ENCODE measurements at places on chromosomes 7 and 10. TPM values are rescaled to one million over a fixed set of nuclear protein-coding genes. Genes with fewer than 3 reads are reported as not detected.

The TRIP6 gene
- 74.4 TPM for total RNA-seq

The MMRN2 gene
- 65.9 TPM for total RNA-seq

DNA sequence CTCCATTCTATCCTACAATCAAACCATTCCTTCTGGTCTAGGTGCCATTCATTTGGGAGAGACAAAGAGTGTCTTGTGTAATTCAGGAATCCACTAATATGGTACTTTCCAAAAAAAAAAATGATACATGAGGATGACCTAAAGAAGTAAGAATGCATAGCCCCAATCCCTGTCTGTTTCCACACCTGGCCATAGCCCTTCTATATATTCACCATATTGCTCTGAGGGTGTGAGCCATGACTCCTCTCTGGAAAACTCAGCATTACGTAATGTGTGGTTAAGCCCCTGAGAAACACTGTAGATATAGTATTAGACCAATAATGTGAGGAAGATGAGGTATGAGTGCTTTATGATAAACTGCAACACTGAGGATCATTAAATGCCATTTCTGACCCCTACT is 592.7 kb downstream of the INHBA start:
- no peaks in the 10 kb centered on the region for H3K27me3 ChIP-seq
- no peak overlapping the region for H3K4me3 ChIP-seq
- H3K36me3 ChIP-seq: no peaks in the 10 kb centered on the region
- H3K27ac ChIP-seq: no peak overlapping the region
- DNase-seq: no peak
- H3K4me1 ChIP-seq: no peaks in the 10 kb centered on the region

DNA sequence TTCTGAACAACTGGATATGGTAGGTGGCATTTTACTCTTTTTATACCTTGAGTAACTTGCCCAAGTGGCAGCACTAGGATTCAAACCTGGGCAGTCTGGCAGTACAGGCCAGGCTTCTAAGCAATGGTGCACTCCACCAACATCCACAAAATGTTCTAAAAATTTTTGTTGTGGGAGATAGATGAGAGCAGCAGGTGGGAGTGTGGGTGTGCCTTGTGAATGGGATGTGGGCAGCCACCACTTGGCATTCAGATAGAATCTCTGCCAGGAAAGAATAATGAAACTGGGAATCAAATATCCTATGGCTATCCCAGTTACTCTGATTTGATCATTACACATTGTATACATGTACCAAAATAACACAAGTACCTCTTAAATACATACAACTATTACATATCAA is 810.7 kb downstream of the MAGI2 start:
- no peak overlapping the region for H3K27ac ChIP-seq
- H3K27me3 ChIP-seq: no peaks in the 10 kb centered on the region
- H3K36me3 ChIP-seq: no peaks in the 10 kb centered on the region
- no peak overlapping the region for H3K4me3 ChIP-seq
- H3K4me1 ChIP-seq: no peaks in the 10 kb centered on the region

The HTR5A gene
- not detected for total RNA-seq

The ACSM6 gene
- total RNA-seq: not detected

The UBE2H gene
- total RNA-seq: 107 TPM

The SRRM3 gene
- 1.0 TPM for total RNA-seq

- H3K4me1 ChIP-seq: no peaks in the 10 kb centered on the region
- no peaks in the 10 kb centered on the region for H3K36me3 ChIP-seq
- H3K27ac ChIP-seq: no peak overlapping the region
- DNase-seq: no peak
- H3K27me3 ChIP-seq: no peaks in the 10 kb centered on the region
Measured at GRCh38 chr7:40784176-40784575, 649.4 kb downstream of the SUGCT start.

The GHRHR gene
- not detected for total RNA-seq

The PCLO gene
- total RNA-seq: 12.0 TPM

DNA sequence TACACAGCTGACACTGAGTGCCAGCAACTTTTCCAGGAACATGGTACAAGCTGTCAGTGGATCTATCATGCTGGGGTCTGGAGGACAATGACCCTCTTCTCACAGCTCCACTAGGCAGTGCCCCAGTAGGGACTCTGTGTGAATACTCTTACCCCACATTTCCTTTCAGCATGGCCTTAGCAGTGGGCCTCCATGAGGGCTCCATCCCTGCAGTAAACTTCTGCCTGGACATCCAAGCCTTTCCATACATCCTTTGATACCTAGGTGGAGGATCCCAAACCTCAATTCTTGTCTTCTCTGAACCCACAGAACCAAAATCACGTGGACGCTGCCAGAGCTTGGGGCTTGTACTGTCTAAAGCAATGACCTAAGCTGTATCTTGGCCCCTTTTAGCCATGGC is 116.8 kb downstream of the IQUB start:
- H3K27me3 ChIP-seq: no peaks in the 10 kb centered on the region
- H3K4me3 ChIP-seq: no peak overlapping the region
- no peaks in the 10 kb centered on the region for H3K4me1 ChIP-seq
- DNase-seq: no peak
- H3K36me3 ChIP-seq: no peaks in the 10 kb centered on the region
- H3K27ac ChIP-seq: no peak overlapping the region

DNA sequence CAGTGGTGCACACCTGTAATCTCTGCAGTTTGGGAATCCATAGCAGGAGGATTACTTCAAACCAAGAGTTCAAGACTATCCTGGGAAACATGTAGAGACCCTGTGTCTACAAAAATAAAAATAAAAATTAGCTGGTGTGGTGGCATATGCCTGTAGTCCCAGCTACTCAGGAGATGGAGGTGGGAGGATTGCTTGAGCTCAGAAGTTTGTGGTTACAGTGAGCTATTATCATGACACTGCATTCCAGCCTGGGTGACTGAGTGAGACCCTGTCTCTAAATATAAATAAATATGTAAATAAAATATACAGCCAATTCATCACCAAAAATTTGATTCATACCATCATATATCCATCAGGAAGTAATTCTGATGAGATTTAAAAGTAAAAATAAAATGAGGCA is 60.9 kb downstream of the ANKRD7 start:
- no peak overlapping the region for H3K4me3 ChIP-seq
- H3K27ac ChIP-seq: no peak overlapping the region
- no peaks in the 10 kb centered on the region for H3K27me3 ChIP-seq
- no peaks in the 10 kb centered on the region for H3K36me3 ChIP-seq
- DNase-seq: no peak
- no peaks in the 10 kb centered on the region for H3K4me1 ChIP-seq

- DNase-seq: peak; percentile 66
- no peak overlapping the region for H3K4me3 ChIP-seq
- no peaks in the 10 kb centered on the region for H3K36me3 ChIP-seq
- no peak overlapping the region for H3K27ac ChIP-seq
- H3K27me3 ChIP-seq: peaks cover 32% of the 10 kb centered on the region
- H3K4me1 ChIP-seq: no peaks in the 10 kb centered on the region
Measured at GRCh38 chr10:93600446-93601145, 439 bp downstream of the RBP4 start.

GRCh38 chr10:50853557-50853956 is 31.9 kb downstream of the A1CF start:
- no peaks in the 10 kb centered on the region for H3K4me1 ChIP-seq
- H3K27ac ChIP-seq: no peak overlapping the region
- H3K27me3 ChIP-seq: no peaks in the 10 kb centered on the region
- no peaks in the 10 kb centered on the region for H3K36me3 ChIP-seq
- no peak for DNase-seq

The CCDC172 gene
- not detected for total RNA-seq

The GPC2 gene
- 1.8 TPM for total RNA-seq

DNA sequence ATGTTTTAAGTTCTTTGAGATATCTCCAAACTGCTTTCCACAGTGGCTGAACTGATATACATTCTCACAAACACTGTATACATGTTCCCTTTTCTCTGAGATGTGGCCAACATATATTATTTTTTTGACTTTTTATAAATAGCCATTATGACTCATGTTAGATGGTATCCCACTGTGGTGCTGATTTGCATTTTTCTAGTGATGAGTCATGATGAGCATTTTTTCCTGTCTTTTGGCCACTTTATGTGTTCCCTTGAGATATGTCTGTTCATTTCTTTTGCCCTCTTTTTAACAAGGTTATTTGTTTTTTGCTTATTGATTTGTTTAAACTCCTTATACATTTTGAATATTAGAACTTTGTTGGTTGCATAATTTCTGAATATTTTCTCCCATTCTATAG is 1055.1 kb downstream of the NXPH1 start:
- no peaks in the 10 kb centered on the region for H3K4me1 ChIP-seq
- no peak overlapping the region for H3K27ac ChIP-seq
- H3K36me3 ChIP-seq: no peaks in the 10 kb centered on the region
- DNase-seq: no peak
- H3K4me3 ChIP-seq: no peak overlapping the region

- peaks cover 2% of the 10 kb centered on the region for H3K36me3 ChIP-seq
- H3K4me3 ChIP-seq: no peak overlapping the region
- H3K27ac ChIP-seq: peak overlapping the region; percentile 49
- DNase-seq: peak; percentile 88
- no peaks in the 10 kb centered on the region for H3K27me3 ChIP-seq
- peaks cover 55% of the 10 kb centered on the region for H3K4me1 ChIP-seq
Measured at GRCh38 chr10:102678842-102679289, 34.6 kb downstream of the TRIM8 start.

GRCh38 chr7:67566101-67566500 is 569.5 kb downstream of the TYW1 start:
- H3K4me3 ChIP-seq: no peak overlapping the region
- H3K36me3 ChIP-seq: no peaks in the 10 kb centered on the region
- no peak for DNase-seq
- no peaks in the 10 kb centered on the region for H3K4me1 ChIP-seq
- no peaks in the 10 kb centered on the region for H3K27me3 ChIP-seq

- no peaks in the 10 kb centered on the region for H3K36me3 ChIP-seq
- H3K4me1 ChIP-seq: peaks cover 12% of the 10 kb centered on the region
Measured at GRCh38 chr10:35498693-35499092, 106.4 kb upstream of the GJD4 start.

The ZNRF2 gene
- 32.2 TPM for total RNA-seq

DNA sequence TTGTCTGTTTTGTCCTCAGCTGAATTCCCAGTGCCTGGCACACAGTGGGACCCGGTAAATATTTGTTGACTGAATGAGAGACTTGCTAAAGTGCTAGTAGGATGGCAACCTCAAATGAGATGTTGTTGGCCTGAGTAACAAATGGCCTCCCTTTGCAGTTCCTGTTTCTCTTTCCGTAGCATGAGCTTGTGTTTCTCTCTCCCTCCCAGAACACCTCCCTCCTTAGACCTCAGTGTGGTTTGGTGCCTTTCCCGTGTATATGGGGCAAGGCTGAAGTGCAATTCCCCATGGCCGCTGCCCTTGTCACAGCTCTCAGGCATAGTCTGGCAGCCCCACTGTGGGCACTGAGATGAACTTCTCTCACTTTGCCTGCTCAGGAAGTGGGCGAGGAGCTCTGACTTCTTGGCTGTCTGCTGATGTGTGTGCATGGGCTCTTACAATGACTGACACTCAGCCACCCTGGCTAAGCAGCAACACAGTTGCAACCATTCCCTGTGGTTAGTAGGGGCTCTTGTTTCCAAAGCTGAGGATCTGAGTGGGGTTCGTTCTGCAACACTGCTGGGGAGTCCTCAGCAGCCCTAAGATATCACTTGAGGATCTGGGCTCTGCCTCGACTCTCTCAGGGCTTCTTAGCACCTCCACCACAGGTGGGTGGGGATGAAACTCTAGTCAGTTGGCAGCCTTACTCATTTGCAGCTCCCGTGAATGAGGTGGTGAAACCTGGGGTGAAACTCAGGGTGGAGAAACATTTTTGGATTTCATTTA is 136.1 kb downstream of the ICA1 start:
- H3K27me3 ChIP-seq: no peaks in the 10 kb centered on the region
- no peak for DNase-seq
- no peak overlapping the region for H3K27ac ChIP-seq
- no peak overlapping the region for H3K4me3 ChIP-seq
- peaks cover 2% of the 10 kb centered on the region for H3K4me1 ChIP-seq

The CALML3 gene
- not detected for total RNA-seq

The ZMIZ2 gene
- total RNA-seq: 127 TPM

DNA sequence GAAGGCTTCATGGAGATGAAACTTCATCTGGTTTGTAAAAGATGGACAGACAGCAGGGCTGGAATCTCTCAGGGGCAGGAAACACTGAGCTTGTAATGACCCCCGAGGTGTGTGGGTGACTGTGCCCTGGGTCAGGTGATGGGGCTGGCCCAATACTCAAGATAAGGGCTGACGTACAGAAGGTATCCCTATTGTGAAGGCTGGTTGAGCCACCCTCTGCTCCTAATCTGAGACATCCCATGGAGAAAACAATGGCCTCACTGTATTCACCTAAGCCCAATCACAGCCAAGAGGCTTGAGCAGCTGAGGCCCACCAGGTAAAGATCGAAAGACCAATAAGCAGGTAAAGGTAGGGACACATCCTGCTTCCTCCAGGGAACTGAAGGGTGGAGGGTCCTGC is 34.8 kb upstream of the NUB1 start:
- no peak overlapping the region for H3K4me3 ChIP-seq
- no peak for DNase-seq
- H3K4me1 ChIP-seq: no peaks in the 10 kb centered on the region
- no peak overlapping the region for H3K27ac ChIP-seq

The VSTM4 gene
- 8.5 TPM for total RNA-seq

GRCh38 chr10:90871279-90871765 is 452 bp upstream of the RPP30 start:
- peaks cover 4% of the 10 kb centered on the region for H3K36me3 ChIP-seq
- no peaks in the 10 kb centered on the region for H3K27me3 ChIP-seq
- peak overlapping the region; percentile 94 for H3K4me3 ChIP-seq
- H3K27ac ChIP-seq: no peak overlapping the region
- DNase-seq: peak; percentile 90

GRCh38 chr7:137590756-137591305 is 247.3 kb upstream of the PTN start:
- H3K4me1 ChIP-seq: no peaks in the 10 kb centered on the region
- no peak overlapping the region for H3K27ac ChIP-seq
- no peak overlapping the region for H3K4me3 ChIP-seq
- no peaks in the 10 kb centered on the region for H3K36me3 ChIP-seq

DNA sequence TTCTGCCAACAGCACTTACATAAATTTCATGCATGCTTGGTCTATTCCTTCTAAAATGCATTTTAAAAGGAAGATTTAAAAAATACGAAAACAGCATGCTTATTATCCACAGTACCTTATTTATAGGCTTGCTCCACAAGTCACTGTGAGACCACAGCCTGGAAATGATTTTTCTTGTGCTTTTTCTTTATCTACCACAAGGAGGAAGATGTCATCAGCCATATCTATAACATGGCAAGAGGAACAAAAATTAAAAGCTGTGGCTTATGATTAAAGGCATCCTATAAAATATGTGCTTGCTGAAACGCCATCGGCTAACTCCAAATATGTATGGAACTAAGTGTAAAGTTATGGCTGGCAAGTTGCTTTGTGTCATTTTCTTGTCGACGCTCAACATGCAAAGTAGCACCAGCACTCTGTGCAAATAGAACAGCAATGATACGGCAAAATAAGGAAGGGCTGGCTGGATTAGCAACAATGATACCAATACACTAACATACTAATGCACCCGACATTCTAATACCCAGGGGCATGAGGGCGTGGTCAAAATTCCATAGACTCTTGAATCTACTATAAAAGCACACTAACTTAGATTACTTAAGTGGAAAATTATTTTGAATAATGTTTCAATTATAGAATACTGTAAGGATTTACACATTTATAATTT is 41.2 kb upstream of the AKR1E2 start:
- H3K27me3 ChIP-seq: no peaks in the 10 kb centered on the region
- H3K4me3 ChIP-seq: no peak overlapping the region
- no peak for DNase-seq
- H3K27ac ChIP-seq: no peak overlapping the region
- no peaks in the 10 kb centered on the region for H3K4me1 ChIP-seq
- H3K36me3 ChIP-seq: no peaks in the 10 kb centered on the region

The HOGA1 gene
- 28.8 TPM for total RNA-seq

The GPR22 gene
- total RNA-seq: not detected
